ENCODE measurements at places on chromosomes 4 and X.
A peak's percentile ranks its signal among the peaks of the same experiment; 100 is the strongest.

GRCh38 chrX:9312922-9313867 lies 151.7 kb upstream of the TBL1X start:
- peak; percentile 56 for DNase-seq

GRCh38 chr4:83568062-83568461 lies 32.2 kb downstream of the GPAT3 start:
- DNase-seq: no peak

DNA sequence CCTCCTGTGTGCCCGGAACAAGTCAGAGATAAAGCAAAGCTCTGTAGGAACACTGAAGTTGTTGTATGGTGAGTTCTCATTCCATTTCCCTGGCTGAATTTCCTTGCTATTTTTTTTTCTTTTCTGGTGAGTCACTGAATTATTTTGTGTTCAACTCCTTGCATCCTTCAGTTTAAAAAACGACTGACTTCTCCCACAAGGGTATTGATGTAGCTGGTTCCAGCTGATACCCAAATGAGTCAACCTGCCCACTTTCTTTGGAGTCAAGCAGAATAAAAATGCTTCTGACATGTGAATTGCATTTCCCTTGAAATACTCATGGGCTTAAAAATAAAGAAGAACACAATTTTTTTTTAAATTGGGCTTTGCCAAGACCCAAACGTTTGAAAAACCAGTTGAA lies 85.5 kb downstream of the SHOX start:
- no peak for DNase-seq

GRCh38 chr4:141771889-141772830 lies 135.8 kb downstream of the IL15 start:
- DNase-seq: no peak

- DNase-seq: no peak
These were observed 114.9 kb upstream of the MAP3K15 start for GRCh38 chrX:19630228-19630627.

DNA sequence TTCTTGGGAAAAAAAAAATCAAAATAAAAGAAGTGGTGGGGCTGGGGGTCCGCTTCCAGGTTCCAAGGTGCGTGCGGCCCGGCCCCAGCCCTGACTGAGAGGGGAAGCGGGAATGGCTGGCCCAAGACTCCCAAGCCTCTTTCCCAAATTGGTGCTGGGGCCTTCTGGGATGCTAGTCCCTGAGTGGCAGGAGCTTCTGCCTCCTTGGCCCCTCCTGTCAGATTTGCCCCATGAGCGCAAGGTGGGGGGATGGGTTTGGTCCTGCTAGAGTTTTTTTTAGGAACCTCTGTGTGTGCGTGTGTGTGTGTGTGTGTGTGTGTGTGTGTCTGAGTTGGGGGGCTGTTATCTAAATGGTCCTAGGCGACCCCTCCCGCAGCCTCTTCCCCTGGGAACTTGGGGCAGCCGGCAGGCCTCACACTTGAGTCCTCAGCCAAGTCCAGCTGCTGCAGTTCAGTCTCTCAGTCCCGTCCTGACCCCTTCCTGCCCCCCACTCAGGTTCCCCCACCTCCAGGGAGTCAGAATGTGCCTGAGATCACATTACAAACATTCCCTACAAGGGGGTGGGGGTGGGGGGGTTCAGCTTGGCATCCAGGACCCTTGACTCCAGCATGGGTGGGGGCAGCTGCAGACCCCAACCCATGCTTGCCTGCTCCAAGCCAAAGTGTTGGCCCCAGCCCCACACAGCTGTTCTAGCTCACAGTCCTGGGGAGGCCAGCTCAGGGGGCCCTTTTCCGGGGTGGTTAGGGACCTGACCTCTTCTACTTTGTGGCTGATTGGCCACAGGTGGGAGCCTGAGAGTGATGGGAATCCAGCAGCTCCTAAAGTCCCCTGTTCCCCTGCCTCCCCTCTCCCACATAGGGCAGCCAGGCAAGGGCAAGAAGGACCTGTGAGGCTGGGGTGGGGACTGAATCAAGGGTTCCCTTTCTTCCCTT lies 4.0 kb downstream of the EFNB1 start:
- DNase-seq: no peak

- no peak for DNase-seq
These were observed 1147.6 kb upstream of the PCDH10 start for GRCh38 chr4:132001542-132001941.

DNA sequence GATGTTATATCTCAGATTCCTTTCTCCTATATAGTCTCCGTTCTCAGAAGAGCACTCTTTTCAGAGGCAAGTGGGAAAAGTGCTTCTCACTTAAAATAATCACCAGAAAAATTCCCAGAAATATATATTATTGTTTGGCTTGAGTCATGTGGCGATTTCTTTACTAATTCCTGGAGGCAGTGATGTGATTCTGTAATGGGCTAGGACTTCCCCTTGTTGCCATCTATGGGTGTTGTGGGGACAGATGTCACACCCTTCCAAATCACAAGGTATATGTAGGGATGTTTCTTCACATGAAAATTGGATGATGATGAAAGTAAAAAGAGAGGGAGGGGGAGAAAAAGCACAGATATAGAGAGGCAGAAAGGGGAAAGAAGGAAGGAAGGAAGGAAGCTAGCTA lies 553.4 kb downstream of the PPP4R3C start:
- no peak for DNase-seq

DNA sequence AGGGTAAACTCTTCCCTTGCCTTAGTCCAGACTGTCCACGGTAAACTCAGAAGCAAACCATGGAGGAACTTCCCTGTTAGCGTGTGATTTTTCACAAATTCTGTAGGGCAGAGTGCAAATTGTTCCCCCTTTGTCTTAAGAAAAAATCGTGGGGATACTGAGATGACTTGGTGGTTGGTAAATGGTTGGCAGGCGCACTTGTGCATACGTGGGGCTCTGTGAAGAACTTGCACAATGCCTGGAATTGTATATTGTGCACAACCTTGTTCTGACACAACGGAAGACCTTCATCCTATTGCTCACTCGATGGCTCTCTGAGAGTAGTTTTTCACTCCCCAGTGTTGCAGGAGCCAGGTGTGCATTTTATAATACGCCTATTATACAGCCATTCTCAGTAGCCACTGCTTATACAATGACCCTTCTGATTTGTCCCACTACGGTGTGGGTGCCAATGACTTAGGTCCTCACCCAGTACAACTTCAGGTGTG lies 150.0 kb downstream of the SPRY1 start:
- DNase-seq: no peak

DNA sequence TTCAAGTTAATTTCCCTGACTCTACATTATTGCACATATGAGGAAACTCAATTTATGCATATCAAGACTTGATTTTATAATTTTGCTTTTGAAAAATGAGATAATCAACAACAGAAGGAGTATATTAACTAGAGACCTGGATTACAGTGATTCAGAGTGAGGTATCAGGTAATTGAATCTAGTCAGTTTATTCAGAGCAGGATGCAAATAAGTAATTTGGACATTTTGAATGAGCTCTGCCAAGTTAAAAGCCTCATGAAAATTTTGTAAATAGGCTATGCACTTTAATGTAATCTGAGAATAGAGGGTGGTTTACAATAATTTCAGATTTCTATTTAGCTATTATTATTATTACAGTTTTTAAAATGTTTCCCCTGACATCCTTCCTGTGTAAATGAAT lies 203.7 kb upstream of the EMCN start:
- DNase-seq: no peak

DNA sequence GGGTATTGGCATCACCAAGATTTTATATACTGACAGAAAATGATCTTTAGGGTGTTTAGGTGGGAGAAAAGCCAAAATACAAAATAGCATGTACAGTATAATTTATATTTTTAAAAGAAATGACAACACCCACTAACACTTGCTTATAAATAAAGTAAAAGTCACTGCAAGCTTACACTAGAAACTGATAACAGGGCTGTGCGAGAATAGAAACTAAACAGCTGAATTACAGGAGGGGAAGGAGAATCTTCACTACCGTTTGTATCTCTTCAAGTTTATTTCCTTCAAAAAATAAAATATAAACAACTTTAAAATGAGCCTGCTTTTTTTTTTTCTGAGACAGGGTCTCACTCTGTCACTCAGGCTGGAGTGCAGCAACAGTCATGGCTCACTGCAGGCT lies 22.8 kb downstream of the GRSF1 start:
- no peak for DNase-seq

DNA sequence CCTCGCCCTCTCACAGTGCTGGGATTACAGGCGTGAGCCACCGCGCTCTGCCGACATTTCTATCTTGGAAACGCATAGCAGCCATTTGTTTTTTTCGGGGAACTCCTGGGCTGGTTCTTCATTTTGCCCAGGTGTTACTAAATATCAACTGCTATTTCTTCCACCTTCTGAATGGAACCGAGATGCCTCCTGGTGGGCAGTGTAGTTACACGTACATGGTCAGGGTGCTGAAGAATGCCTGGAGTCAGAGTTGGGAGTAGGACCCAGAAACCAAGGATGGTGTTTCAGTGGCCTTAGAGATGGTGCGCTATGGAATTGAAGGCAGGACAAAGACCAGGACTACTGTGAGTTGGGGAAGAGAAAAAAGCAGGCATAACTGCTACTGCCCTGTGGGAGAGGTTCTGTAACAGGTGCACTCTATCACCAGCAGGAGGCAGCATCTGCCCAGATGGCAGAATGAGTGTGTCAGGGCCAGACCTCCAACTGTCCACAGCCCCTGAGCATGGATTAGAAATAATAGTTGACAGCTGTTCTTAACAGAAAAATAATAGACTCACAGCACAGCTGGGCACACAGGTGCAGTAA lies 81.7 kb downstream of the ZC4H2 start:
- DNase-seq: peak; percentile 69

DNA sequence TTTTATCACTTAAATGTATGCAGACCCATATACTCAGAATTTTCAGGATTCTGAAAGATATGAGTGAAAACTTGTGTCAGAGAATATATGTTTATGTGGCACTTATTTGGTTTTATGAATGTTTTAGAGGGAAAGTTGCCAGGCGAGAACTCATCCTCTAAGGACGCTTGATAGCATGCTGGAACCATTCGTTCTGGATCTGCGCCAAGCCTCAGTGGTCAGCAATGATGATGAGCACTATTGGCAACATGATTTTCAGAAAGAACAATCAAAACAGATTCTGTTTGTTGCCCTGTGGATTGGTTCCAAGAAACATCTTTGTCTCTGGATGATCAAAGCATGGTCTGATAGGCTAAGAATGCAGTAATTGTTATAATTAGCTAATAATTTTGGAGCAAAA lies 32.1 kb upstream of the RAPGEF2 start:
- DNase-seq: no peak

- DNase-seq: no peak
These were observed 69.1 kb upstream of the UCP1 start for GRCh38 chr4:140637836-140638235.

- no peak for DNase-seq
These were observed 28.3 kb upstream of the NKX6-1 start for GRCh38 chr4:84527391-84527790.

DNA sequence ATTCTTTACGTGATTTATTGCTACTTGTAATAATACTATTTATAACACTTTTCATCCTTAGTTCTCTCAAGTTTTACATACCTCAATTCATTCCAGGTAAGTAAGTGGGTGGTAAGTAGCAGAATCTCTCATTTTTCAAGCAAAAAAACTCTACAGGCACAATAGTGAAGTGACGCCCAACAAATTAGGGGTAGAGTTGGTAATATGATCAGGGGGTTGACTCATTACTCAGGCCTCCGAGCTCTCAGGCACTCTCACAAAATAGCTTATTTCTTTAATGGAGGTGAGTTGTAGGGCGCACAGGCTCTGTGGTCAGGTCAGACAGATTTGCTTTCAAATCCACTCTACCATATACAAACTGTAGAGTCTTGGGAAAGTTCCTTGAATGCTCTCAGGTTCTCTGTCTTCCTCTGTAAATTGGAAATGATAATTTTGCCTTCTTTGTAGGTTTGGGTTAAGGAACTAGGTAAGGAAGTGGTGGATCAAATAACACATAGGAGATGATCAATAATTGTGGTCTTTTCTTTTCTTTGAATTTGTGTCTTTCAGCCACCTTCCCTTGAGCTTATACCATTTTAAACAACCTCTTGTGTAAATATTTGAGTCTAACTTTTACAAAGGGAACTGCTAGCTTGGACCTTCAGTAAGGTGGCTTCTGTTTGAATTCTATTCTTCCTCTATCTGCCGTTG lies 134.9 kb upstream of the LEF1 start:
- DNase-seq: no peak

DNA sequence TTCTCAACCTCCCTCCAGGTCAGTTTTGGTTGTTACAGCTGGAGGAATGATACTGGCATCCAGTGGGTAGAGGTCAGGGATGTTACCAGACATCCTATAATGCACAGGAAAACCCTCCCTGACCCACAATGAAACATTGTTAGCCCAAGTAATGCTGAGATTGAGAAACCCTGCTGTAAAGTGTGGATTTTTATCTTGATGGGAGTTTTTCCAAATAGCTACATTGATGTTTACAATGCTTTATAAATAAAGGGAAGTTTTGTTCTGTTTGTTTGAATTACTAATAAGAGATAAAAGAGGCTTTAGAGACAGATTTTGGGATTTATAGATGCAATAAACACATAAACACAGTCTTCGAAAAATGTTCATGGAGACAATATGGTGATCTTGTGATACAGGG lies 194.0 kb upstream of the NUDT6 start:
- DNase-seq: no peak

DNA sequence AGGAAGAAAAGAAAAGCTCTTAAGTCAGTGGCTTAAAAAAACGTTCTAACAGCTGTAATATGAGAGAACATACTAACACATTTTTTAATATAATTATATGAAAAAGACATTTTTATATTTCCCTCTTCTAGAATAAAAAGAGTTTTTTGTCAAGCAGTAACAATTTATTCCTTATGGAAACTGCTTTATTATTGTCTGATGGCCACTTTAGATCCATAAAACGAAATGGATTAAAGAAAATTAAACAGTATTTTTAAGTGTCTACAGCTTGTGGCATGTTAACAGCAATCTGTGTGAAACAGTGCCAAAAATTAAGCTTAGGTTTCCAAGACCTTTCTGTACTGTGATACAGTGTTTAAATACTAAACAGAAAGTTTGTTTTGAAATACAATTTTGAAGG lies 55.5 kb upstream of the TENM3 start:
- no peak for DNase-seq

- peak; percentile 3 for DNase-seq
These were observed 34.0 kb upstream of the CD38 start for GRCh38 chr4:15744016-15744545.

DNA sequence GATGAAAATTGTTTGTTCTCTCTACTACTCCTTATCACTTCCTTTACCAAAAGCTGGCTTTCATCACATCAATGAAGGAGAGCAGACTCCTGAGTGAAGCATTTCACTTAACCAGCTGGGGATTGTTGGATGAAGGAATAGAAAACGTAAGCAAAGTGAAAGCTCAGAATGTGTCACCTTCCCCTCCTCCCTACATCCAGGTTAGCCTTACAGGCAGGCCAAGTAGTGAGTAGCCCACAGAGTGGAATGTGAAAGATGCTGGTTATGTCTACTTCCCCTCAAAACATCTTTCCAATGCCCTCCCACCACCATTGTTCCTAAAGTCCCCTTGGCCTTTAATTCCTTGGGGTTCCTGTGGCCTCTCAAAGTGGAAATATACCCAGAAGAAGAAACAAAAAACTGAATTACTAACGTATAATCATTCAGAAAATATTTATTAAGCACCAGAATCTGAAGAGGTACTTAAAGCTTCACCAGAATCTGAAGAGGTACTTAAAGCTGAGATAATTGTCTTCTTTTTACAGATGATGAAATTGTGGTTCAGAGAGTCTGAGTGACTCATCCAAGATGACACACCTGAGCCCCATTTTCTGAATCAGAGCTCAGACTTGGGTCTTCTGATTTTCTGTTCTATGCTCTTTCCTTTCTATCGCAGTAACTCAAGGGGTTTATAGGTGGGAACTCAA lies 6.5 kb downstream of the P2RY4 start:
- DNase-seq: peak; percentile 39

- DNase-seq: peak; percentile 17
These were observed 82.6 kb downstream of the GK start for GRCh38 chrX:30735839-30736238.

Measured in NCI-H524 (cell line).